ENCODE measurements at places on chromosomes 3 and 15.

DNA sequence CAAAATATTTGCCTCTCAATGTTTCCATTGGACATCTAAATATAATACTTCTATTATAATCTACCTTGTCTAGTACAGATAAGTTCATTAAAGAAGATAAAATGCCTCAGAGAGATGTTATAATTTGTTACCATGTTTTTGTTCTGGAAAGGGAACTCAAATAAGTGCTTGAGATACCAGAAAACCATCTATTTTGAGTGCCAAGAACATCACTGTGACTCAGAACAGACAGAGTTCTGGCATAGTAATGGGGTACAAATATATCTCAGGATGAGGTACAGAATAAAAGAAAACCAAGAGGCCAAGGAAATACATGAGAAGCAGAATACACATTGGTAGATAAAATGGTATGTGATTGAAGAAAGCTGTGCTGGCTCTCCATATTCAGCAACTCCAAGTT, 58.9 kb downstream of the IMPG2 start:
- peak; percentile 28 for DNase-seq

DNA sequence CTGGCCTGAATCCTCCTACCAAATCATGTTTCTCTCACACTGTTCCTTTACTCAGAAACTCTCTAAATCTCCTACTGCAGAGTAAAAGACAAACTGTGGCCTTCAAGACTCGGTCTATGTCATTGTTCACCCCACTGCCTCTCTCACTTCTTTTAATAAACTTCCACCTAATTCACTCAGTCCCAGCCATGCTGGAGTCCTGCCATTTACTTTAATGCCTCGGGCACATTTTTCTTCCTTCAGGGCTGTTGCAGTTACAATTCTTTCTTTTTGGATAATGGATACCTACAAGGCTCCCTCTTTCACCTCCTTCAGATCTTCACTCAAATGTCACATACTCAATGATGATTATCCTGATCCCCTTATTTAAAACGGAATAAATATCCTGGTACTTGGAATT, 955.6 kb downstream of the ROBO1 start:
- no peak for DNase-seq

GRCh38 chr15:88904624-88905327, 8.4 kb downstream of the MFGE8 start:
- DNase-seq, result peak; percentile 68

DNA sequence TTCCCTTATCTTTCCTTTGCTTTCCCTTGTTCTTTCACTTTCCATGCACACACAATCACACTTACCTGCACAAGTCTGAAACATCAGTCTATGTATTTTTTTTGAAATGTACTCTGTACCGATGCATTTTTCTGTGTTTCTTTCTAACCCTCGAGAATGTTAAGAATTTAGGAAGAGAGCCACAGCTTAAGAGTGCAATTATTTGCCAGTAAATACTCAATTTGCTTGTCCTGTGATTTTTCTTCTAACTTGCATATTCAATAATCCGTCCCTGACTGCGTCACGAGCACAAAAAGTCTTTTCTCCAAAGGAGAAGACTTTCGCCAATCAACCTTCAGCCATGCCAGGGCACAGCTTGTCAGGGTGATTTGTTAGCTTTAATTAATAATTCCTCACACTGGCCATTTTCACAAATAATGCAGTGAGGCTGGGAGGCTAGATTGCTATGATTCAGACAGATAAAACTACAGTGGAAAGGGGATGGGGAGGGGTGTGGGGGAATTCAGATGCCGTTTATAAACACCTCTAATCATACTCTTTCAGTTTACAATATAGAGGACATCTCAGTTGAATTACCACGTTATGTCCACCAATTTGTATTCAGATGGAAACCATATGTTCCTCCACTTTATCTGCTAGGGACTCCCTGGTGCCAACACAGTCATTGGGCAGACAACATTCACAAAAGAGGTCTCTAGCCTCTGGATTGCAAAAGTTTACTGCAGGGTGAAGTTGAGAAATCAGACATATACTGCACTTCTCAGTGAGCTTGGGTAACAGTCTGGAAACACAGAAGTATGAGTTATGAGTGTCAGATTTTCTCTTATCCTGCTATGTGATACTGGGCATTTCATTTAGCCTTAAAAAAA, 388.0 kb downstream of the ZBTB20 start:
- peak; percentile 43 for DNase-seq

GRCh38 chr3:144324076-144324475, 352.5 kb downstream of the DIPK2A start:
- no peak for DNase-seq

GRCh38 chr3:77467702-77468625, 428.1 kb downstream of the ROBO2 start:
- DNase-seq, result peak; percentile 50

GRCh38 chr3:111143-112069, 85.2 kb upstream of the CHL1 start:
- DNase-seq, result no peak

GRCh38 chr3:115186351-115187148, 39.5 kb upstream of the ZBTB20 start:
- DNase-seq, result no peak
